ENCODE measurements at places on chromosomes 5 and 9.
A peak's percentile ranks its signal among the peaks of the same experiment; 100 is the strongest.

- no peak for DNase-seq
Observed at GRCh38 chr5:39102684-39103155, 28.5 kb upstream of the RICTOR start.

- no peak for DNase-seq
Observed at GRCh38 chr9:92968081-92968480, 20.8 kb downstream of the FGD3 start.

DNA sequence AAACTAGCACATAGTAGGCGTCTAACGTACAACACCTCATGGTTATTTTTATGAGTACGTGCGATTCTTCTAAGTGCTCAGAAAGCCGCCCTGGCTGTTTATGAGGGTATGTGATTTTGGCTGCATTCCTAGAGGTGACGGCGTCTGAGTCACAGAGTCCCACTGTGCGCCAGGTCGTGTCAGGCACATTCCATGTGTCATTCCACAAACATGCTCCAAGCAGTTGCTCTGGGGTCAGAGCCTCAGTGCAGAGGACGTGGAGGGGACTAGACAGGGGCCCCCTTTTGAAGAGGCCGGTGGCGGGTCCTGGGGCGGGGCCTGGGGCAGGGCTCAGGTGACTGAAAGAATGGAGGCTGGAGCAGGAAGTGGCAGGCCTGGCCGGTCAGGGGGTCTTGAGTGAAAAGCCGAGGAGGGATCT is 51.9 kb downstream of the NEK6 start:
- no peak for DNase-seq

- DNase-seq: no peak
Observed at GRCh38 chr5:3709068-3709716, 113.6 kb downstream of the IRX1 start.

GRCh38 chr9:123174887-123175518 is 93.4 kb downstream of the STRBP start:
- no peak for DNase-seq

- DNase-seq: no peak
Observed at GRCh38 chr9:6733831-6734230, 23.9 kb upstream of the KDM4C start.

- DNase-seq: no peak
Observed at GRCh38 chr5:122121479-122122465, 7.6 kb upstream of the ZNF474 start.

- no peak for DNase-seq
Observed at GRCh38 chr5:173790177-173790719, 97.9 kb upstream of the CPEB4 start.

DNA sequence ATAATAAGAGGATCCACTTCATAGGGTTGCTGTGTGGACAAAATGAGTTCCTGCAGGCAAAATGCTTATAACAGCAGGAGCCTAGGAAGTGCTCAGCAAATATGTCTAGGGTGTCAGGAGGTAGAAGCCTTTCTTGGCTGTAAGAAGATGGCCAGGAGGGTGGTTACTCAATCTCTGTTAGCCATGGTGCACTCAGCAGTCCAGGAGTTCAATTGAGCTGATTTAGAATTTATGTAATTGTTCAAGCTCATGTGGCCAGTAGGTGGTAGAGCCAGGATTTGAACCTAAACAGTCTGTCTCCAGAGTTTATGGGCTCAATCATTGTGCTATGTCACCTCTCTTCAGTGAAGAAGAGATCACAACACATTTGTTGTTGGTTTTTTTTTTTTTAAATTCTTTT is 381.2 kb downstream of the KIF4B start:
- DNase-seq: no peak

GRCh38 chr5:157997991-157998504 is 139.1 kb upstream of the CLINT1 start:
- no peak for DNase-seq

DNA sequence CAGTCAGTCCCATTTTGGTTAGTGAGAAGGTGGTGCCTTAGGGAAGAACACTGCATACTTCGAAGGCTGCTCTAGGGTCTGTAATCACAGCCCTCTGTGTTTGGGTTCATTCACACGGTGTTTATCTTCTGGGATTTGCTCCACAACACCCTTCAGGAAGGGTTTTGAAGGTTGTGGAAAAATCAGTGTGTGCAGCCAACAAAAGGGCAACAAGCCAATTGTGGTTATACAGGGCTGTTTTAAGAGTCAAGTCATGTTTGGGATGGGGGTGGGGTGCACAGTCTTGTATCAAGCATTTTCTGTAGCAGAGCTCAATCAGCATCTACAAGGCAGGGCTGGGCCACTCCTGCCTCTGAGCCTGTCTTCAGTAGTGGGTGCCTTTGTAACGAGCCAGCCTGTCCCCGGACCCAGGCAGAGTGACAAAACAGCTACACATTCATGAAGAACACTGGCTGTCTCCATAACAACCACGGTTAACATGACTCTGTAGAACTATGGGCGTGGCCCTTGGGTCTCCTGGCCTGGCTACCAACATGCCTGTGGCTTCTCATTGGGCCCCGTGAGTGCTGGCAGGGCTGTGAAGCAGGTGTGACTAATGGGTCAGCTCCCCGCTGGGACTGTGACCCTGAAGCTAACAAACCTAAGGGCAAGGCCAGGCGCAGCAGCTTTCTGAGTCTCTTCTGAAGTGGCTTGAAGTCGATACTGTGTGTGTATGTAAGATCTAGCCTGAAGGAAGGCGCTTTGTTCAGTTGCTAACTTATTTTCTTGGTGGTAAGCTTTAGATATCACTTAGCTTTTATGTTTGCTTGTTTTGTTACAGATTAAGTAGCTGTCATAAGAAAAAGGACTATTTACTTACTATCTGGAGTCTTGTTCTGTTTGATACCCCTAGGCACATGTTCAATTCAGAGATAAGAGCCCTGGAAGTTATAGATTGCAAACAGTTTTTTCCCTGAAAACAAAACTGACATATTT is 27.9 kb upstream of the GOLM1 start:
- peak; percentile 93 for DNase-seq

- DNase-seq: no peak
Observed at GRCh38 chr9:91162784-91163443, 198.8 kb downstream of the AUH start.

- no peak for DNase-seq
Observed at GRCh38 chr5:74123929-74124328, 497.9 kb downstream of the ARHGEF28 start.

DNA sequence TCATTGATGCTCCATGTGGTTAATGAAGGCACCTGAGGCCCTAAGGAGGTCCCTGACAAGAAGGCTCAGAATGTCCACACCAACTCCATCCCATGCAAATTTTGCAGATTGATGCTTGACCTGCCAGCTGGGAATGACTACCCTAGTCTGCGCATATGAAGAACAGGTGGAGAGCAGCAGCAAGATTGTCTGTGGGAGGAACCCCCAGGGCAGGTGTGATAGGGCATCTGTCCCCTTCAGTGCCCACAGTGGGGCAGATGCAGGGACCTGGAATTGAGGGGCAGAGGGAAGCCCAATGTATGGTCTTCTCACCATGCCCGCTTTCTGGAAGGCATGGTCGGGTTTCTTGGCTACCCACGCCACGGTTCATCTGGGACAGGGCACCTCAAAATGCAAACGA is 79.6 kb downstream of the MACROH2A1 start:
- no peak for DNase-seq

DNA sequence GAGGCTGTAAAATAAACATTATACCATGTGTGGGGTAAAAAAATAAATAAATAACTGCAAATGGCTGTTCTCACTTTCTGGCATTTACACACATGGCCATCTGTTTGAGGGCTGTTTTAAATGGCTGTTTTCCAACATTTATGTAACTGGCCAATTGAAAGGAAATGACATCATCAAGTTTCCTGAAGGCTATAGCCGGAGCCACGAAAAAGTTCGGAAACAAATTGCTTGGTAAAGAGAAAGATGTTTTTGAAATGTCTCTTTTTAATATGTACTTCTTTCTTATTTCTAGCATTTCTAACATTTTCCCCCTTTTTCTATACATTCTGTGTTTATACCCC is 95.4 kb upstream of the DAB2 start:
- DNase-seq: no peak

DNA sequence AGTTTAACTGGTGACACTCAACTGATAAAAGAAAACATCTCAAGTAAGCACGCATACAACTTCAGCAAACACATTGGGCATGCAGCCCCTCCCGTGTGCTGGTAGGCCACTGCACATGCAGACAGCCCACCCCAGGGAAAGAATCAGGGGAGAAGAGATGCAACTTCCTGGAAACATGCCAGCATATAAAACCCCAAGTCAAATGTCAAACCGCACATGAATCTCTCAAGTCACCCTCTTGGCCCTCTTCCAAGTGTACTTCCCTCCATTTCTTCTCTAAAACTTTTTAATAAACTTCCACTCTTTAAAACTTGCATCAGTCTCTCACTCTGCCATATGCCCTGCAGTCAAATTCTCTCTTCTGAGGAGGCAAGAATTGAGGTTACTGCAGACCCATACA is 732.7 kb downstream of the SEMA5A start:
- DNase-seq: no peak

DNA sequence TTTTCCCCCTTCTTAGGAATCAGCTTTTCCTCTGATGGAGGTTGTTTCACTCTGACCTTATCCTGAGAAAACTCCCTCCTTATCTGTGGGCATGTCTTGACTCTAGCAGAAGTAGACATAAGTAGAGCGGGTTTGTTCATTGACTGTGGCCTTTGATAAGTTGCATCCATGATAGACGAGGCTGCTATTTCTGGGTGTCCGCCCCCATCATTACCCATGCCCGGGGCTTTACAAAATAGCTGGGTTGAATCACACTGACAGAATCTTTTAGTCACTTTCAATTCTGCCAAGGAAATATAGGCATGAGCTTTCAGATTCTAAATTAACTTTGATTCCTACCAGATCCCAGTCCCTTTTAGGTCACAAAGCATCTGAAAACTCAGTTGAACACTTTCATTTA is 223.8 kb downstream of the SEC61B start:
- DNase-seq: no peak

GRCh38 chr5:14675865-14676300 is 11.4 kb downstream of the OTULIN start:
- no peak for DNase-seq

DNA sequence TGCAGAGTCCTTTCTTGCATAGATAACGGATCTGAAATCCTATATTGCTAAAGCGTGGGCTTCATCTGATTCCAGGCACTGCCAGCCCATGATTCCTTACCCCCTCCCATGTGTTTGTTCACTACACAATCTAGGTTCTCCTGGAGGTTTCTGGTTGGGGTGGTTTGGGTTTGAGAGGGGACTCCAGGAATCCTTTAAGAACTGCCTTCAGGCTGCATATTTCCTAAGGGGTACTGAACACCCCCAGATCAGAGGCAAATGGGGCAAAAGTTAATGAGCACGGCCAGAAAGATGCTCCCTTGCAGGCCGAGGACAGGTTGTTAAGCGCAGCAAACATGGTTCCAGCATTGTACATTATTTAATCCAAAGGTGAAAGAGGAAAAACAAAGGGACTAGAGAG is 9.9 kb downstream of the NR2F1 start:
- no peak for DNase-seq

DNA sequence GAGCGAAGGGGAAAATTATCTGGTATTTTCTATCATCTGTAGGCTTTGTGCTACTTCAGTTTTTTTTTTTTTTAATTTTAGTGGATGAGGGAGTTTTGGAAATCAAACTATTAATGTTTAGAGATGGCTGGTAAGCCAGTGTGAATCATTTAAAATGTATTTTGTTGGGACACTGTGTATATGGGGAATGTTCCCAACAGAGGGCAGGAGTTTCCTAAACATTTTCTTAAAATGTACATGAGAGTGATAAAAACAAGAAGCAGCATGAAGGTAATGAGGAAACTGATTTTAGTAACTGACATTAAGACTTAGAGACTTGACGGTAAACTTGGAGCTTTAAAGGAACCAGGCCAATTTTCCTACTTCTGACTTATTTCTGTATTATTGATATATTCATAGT is 68.2 kb upstream of the ITGA2 start:
- DNase-seq: no peak

DNA sequence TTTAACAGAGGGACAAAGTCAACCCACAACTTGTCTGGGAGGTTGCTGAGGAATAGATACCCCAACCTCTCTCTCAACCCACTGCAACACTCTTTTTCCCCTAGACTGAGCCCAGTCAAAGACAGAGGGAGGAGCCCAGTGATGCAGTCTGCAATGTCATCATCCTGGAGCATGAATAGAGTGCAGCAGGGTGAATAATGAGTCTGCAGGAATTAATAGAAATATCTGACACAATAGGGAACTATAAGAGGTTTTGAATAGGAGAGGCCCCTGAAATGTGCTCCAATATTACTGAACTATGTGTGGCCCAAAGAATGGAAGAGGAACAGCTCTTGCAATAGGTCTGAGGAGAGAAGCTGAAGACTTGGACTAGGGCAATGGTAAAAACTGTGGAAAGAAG is 59.1 kb downstream of the PDCD1LG2 start:
- DNase-seq: no peak

GRCh38 chr9:2241461-2241835 is 226.3 kb downstream of the SMARCA2 start:
- no peak for DNase-seq

- no peak for DNase-seq
Observed at GRCh38 chr5:17276445-17276844, 59.0 kb downstream of the BASP1 start.

GRCh38 chr9:88544245-88544644 is 9.3 kb downstream of the NXNL2 start:
- no peak for DNase-seq

DNA sequence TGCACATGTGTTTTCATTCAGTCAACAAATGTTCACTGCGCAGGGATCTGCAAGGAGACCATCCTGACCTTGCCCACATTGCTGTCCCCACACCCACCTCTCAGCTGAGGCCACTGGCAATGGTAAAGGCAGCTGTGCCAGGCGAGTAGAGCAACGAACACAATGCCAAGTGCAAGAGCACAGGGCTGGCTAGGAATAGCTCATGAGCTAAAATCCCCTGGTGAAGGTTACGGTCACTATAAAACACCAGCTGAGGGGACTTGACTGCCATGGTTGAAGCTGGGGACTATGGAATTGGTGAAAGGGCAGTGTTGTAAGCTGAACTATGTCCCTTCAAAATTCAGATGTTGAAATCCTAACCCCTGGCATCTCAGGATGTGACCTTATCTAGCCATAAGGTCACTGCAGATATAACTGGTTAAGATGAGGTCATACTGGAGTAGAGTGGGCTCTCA is 96.1 kb downstream of the OTULIN start:
- no peak for DNase-seq

DNA sequence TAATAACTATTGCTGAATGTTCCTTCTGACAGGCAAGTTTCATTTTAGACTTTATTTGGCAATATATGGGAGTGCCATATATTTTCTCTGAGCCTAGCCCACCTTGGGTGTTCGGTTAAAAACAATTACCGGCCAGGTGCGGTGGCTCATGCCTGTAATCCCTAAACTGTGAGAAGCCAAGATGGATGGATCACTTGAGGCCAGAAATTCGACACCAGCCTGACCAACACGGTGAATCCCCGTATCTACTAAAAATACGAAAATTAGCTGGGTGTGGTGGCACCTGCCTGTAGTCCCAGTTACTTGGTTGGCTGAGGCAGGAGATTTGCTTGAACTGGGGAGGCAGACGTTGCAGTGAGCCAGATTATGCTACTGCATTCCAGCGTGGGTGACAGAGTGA is 47.9 kb downstream of the TNFSF15 start:
- DNase-seq: no peak

Data from NCI-H1092 (cell line).